Camera-type eye (tissue), 1 donor: ENCODE measurements at places on chromosomes 7 and 10. TPM values are rescaled to one million over a fixed set of nuclear protein-coding genes. Genes with fewer than 3 reads are reported as not detected.

The CPA5 gene
- total RNA-seq = 0.55 TPM

The GHRHR gene
- total RNA-seq = not detected

The ZNF503 gene
- 13.6 TPM for total RNA-seq

The BLNK gene
- total RNA-seq = 3.8 TPM

The OPN4 gene
- total RNA-seq = not detected

The SGCE gene
- total RNA-seq = 128 TPM

The EBLN1 gene
- not detected for total RNA-seq

The HACD1 gene
- 12.9 TPM for total RNA-seq

The ASIC3 gene
- 4.4 TPM for total RNA-seq
